ENCODE measurements at places on chromosomes 3 and 15. TPM values are rescaled to one million over a fixed set of nuclear protein-coding genes. Genes with fewer than 3 reads are reported as not detected.

Gene RTP4
- not detected for total RNA-seq

DNA sequence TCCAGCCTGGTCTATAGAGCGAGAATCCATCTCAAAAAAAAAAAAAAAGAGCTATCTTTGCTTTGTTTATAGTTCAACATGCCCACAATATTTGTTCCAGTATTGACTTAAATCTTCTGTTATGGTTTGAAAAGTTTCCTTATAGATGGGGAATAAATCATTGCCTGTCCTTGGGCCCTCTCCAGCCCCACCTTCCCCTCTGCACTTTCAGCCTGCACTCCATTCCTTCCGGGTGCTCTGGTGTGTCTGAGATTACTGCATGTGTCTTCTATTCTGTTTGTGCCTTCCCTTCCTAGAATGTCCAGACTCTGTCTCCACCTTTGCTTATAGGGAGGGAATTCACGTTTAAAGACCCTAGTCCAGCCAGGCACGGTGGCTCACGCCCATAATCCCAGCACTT is 25.2 kb upstream of the GPX1 start:
- DNase-seq = no peak

GRCh38 chr3:101642441-101642840 is 34.5 kb downstream of the ZBTB11 start:
- no peak for DNase-seq

Gene ANKRD34C
- not detected for total RNA-seq

Gene THBS1
- 2,731 TPM for total RNA-seq

GRCh38 chr15:86650094-86650493 is 570.4 kb downstream of the AGBL1 start:
- peak; percentile 45 for DNase-seq

Gene QTRT2
- 14.9 TPM for total RNA-seq

- DNase-seq = no peak
Observed at GRCh38 chr15:22839046-22839695, 705 bp downstream of the NIPA2 start.

DNA sequence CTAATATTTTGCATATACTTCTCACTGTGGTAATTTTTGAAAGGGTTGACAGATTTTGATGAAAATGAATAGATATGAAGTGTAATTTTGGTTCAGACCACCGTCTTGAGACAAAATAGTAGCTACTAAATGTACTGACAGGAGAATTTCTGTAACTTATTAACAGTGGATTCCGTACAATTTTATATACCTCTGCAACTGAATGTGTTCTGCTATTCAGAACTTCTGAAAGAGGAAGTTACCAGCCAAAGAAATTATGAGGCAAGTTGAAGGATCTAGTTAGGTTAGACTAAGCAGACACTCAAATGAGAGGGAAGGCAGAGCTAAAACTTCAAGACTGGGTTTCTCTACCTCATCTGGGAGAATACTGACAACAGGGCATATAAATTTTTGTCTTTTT is 29.4 kb downstream of the GAP43 start:
- no peak for DNase-seq

- DNase-seq = peak; percentile 38
Observed at GRCh38 chr15:90191794-90192509, 9.2 kb upstream of the SEMA4B start.

Gene ULK3
- 36.4 TPM for total RNA-seq

Gene TLNRD1
- 24.3 TPM for total RNA-seq

GRCh38 chr15:63196842-63197241 is 7.4 kb downstream of the RAB8B start:
- DNase-seq = no peak

- DNase-seq = peak; percentile 27
Observed at GRCh38 chr3:113136071-113136470, 75.3 kb upstream of the BOC start.

- DNase-seq = no peak
Observed at GRCh38 chr15:73386886-73387506, 18.2 kb upstream of the HCN4 start.
